Activated T-cell treated with anti-CD3 and anti-CD28 coated beads for 48 hours (primary cell): ENCODE measurements at places on chromosomes 6 and 20.

- DNase-seq = no peak
These were observed 81.9 kb downstream of the GJA10 start for GRCh38 chr6:89975991-89976693.

DNA sequence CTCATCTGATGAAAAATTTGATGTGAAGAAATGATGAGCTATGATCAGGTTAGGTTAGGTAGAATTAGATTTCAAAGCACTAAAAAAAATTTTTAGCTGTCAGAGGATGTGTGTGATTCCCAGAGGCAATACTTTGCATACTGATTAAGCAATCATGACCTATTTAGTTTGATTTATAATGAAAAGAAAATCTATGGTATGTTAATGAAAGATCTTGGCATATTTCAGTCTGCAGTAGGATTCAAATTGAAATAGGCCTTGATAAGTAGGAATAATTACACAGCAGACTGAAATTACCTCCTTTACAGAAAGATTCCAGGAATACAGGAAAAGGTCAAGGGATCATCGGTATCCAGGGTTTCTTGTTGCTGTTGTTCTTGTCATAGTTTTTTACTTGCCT, 69.3 kb downstream of the HDDC2 start:
- no peak for DNase-seq

- no peak for DNase-seq
These were observed 212.9 kb downstream of the COL19A1 start for GRCh38 chr6:70079241-70079640.

- no peak for DNase-seq
These were observed 65.2 kb downstream of the HFE start for GRCh38 chr6:26152226-26153101.

DNA sequence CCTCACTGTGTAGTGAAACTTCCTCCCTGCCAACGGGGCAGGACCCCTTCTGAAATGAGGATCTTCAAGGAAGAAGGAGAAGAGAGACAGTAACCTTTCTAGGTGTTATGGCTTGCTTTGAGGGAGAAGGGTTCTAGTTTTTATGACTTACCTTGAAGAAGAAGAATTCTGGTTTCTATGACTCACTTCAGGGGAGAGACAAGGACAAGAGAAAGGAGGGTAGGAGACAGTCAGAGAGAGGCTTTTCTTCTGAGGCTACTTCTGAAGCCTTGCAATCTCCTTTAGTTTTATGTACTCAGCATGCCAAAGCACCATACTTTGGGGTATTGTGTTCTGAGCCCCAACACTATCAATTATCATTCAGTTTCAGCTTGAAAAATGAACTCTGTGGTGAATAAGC, 25.8 kb upstream of the IBTK start:
- DNase-seq = no peak

DNA sequence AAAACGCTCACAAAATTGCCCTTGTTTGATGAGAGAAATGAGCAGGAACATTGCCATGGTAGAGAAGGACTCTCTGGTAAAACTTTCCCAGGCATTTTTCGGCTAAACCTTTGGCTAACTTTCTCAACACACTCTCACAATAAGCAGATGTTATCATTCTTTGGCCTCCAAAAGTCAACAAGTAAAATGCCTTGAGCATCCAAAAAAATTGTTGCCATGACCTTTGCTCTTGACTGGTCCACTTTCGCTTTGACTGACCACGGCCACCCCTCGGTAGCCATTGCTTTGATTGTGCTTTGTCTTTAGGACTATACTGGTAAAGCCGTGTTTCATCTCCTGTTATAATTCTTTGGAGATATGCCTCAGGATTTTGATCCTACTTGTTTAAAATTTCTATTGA, 41.1 kb upstream of the PREP start:
- no peak for DNase-seq

- DNase-seq = peak; percentile 90
These were observed at the start of gene MAP1LC3A for GRCh38 chr20:34558320-34559218. TSS of gene MAP1LC3A (plus strand) at chr20:34558718. CDS start at chr20:34558869, 151 bp downstream.

DNA sequence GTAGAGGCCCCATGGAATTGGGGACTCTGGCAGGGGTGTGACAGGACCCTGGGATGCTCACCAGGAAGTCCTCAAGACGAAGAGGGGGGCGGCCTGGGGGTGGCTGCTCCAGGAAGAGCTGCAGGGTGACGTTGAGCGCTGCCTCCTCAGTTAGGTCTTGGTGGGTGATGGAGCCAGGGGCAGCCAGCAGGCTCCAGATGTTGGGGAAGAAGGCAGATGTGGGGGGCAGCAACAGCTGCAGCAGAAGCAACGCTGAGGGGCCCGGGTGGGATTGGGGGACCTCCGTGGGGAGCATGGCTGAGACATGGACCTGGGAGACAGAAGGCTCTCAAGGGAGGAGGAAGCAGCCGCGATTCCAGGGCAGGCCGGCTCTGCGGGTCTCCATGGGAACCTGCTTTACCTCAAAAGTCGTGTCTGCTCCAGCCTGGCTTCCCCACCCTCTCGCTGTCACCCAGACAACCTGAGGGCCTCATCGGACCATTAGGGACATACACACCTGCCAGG, 591 bp downstream of the VWA7 start:
- no peak for DNase-seq

- no peak for DNase-seq
These were observed 21.5 kb downstream of the VNN2 start for GRCh38 chr6:132736239-132736638.

- DNase-seq = no peak
These were observed 317.6 kb downstream of the TPBG start for GRCh38 chr6:82681119-82681714.

DNA sequence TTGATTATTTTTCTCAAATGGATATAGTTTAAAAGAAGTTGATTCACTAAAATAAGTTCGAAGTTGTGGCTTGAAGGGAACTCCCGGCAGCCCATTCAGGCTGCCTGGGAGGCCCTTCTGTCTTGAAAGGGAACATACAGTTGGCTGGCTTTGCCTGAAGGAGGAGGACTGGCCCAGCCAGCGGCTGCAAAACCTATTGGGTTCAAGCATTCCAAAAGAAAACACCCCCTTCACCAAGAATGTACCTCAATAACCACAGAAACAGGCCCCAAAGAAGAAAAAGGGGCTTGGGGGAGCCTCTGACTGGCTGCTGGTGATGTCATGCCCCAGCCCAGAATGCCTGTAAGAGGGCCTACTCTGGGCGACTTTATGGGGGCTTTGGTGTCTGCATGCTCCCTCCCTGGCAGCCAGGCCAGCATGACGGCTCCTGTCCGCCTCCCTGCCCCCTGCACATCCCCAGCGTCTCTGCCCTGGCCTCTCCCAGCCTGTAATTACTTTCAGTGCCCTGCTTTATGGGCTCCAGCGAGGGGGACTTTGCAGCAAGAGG, 36.5 kb downstream of the MAFB start:
- no peak for DNase-seq

DNA sequence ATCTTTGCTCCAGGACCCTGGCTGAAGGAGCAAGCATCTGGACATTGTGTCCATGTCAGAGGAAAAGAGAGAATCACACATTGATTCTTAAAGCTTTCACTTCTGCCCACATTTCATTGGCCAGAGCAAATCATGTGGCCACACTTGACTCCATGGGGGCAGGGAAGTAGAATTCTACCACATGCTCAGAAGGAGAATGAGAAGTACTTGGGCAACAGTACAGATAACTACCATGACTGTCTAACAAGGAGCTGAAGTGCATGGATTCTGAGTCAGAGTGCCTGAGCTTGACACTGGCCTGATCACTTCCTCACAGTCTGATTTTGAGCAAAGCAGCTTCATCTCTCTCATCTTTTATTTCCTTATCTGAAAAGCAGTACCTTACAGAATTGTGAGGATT, 38.6 kb downstream of the GHRH start:
- DNase-seq = no peak

DNA sequence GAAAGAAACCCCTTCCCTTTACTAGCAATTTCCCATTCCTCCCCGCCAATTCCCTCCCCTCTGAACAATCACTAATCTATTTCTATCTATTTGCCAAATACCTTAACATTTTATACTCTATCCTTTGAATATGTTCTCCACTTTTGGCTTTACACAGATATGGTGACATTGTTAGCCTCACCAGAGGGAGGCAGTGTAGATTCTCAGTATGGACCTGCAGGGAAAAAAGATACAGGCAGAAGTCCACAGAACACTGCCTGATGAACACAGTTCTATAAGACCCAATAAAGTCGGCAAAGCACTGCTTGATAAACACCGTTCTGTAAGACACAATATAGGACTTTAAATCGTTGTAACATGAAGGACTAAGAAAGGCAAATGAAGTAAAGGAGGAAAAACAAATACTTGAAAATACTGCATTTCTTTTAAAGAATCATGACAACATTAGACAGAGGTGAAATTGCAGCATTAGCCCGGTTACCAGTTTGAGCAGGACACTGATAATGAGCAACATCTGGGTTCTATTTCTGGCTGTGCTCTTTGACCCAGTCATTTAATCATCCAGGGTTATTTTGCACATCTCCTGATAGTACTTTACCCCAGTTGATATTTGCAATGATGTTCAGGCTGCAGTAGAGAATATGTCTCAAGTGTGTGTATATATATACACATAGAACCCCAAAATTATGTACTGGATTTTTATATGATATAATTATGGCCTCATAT, 296.8 kb downstream of the UTRN start:
- no peak for DNase-seq

GRCh38 chr6:92377137-92377536, 1042.2 kb downstream of the EPHA7 start:
- no peak for DNase-seq

GRCh38 chr6:72968704-72969103, 256.6 kb downstream of the KHDC1L start:
- no peak for DNase-seq

- DNase-seq = no peak
These were observed 2.2 kb upstream of the RWDD1 start for GRCh38 chr6:116568821-116569755.

DNA sequence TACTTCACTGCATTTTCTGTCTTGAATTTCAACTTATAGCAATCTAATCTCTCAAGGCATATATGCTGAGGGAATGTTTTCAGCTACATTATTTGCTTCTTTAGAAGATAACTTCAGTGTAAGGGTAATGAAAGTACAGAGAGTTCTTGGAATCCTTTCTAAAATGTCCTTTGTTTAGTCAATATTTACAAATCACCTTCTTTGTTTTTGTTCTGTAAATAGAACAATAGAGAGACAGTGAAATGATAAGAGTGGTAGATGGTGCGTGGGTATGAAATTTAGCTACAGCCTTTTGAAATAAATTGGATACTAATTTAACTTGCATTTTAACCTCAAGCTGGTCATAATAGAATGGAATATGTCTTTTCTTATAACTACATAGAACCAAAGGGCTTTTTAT, 171.1 kb upstream of the MARCKS start:
- DNase-seq = no peak

DNA sequence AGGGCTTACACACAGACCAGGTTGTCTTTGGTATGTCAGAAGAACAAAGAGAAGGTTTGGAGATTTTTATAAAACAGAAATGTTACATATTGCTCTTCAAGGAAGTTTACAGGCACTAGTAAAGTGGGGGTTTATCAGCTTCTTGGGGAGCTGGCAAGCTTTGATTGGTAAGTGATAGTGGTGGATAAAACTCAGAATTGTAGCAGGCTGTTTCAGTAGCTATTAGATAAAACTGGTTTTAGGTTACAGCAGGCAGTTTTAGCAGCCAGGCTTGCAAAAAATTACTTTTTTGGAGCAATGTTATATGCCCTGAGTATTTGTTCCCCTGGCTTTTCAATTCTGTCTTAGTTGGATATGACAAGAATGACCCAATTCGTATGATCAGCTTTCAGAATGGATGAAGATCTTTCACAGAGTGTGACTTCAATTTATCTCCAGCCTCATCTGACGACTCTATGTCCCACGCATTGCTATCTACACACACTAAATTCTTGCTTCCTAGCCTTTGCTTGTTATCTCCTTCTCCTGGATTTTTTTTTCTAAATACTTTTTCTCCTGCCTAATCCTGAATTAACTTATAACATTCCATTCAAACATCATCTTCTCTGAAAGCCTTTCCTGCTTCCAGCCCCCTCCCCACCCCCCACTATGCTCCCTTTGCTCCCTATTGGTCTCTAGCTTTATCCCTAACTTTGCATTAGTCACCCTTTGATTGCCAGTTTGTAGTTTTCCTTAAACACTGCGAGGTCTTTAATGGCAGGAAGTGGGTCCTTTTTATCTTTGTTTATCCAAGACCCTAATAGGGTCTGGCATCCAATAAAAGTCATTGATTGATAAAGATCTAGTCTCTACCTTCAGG, 1.0 kb upstream of the TOMM34 start:
- no peak for DNase-seq

GRCh38 chr6:925656-926213, 232.8 kb upstream of the EXOC2 start:
- DNase-seq = no peak

DNA sequence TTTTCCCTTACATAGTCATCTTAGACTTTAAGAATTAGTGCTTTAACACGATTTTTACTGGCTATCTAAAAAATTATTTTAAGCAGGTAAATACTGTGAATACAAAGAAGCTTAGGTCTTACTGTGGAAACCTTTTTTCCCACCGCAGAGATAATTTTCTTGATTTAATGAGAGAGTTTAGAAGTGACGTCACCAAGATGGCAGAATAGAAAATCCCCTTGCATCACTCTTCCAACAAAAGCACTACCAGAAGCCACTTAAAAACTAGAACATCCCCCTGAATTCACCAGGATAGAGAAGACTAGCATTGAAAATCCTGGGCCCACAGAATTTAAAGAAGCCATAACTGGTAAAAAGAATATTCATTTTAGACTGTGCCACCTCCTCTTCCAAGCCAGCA, 375.4 kb upstream of the PTCHD4 start:
- no peak for DNase-seq

- no peak for DNase-seq
These were observed 44.2 kb downstream of the BMP6 start for GRCh38 chr6:7770111-7770510.

GRCh38 chr6:47057830-47058540, 15.9 kb upstream of the ADGRF1 start:
- no peak for DNase-seq
